Head of caudate nucleus (tissue), 42 donors: ENCODE measurements at places on chromosomes 4 and X.

- no peak for DNase-seq
These were observed 124.6 kb downstream of the COL4A6 start for GRCh38 chrX:108313669-108314068.

GRCh38 chr4:134911941-134912340 lies 710.4 kb upstream of the PABPC4L start:
- DNase-seq = no peak

DNA sequence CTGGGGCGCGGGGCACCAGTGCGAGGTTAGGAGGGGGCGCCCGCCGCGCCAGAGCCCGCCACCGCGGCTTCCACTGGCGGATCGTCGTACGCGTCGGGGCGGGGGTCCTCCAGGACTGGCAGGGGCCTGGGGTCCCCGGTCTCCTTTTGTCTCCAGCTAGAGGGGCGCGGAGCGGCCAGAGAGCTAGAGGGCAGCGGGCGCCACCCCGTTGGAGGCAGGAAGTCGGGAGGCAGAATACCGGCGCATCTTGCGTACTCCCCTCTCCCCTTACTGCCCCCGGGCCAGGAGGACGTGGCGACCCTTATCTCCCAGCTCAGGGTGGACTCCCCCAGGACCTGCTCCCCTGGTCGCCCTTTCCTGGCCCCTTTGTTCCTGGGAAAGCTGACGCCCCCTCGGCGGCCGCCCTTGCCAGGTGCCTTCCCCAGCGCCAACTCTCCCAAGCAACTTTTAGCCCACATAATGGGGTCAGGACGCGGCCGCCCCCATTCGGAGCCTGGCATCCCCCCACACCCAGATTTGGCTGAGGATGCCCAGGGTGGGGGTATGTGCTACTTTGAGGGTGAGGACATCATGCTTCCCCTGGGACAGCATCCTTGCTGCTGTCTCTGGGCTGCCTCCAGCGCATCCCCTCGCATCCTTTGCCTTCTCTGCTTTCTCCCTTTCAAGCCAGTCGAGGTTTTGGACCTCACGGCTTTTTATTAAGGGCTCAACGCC lies 933 bp downstream of the CNKSR2 start:
- DNase-seq = no peak

- no peak for DNase-seq
These were observed 67.9 kb downstream of the TMLHE start for GRCh38 chrX:155544881-155545280.
